ENCODE measurements at places on chromosomes 3 and 15. TPM values are rescaled to one million over a fixed set of nuclear protein-coding genes. Genes with fewer than 3 reads are reported as not detected.

- DNase-seq: no peak
These were observed 31.7 kb upstream of the TTC14 start for GRCh38 chr3:180570238-180570637.

DNA sequence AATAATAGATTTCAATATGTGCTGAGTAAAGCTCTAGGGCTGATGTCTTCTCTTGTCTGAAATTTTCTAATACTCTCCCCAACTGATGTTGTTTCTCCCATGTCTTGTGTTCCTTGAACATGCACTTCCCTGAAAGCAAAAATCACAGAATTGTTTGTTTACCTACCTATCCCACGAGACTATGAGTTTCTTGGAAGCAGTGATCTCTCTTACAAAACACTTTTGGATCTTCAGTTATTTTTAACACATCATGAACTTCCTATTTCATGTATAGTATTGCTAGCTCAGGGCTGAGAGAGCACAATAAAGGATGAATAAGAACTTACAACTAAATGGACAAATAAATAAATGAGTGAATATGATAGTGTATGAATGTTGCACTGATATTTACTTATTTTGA, 365.0 kb downstream of the ROBO2 start:
- no peak for DNase-seq

DNA sequence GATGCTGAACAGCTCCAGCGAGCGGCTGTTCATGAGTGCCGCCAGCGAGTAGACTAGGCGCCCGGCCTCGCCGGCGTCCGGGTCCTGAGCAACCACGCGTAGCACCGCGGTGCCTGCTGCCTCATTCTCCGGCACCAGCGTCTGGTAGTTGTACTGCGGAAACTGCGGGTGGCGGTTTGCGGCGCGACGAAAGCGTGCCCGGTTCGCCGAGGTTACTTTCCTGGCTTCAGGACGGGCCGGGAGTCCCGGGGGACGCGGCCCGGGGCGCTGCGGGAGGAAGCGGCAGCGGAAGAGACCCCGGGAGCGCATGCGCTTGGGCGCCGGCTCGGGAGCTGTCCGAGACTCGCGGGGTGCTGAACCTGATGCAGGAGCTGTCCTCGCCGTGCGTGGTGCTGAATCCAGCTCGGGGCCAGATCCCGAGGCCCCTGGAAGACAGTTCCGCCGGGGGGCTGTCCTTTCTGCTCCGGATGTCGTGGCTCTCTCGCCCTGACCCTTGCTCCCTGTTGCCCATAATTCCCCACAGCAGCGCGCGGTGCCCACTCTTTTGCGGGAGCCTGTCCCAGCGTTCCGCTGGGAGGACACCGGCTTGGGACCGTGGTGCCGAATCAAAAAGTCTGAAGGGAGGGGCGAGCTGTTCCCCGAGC, 1.1 kb downstream of the CELSR3 start:
- DNase-seq: peak; percentile 60

- DNase-seq: no peak
These were observed 12.7 kb downstream of the TAGLN3 start for GRCh38 chr3:112011376-112011940.

DNA sequence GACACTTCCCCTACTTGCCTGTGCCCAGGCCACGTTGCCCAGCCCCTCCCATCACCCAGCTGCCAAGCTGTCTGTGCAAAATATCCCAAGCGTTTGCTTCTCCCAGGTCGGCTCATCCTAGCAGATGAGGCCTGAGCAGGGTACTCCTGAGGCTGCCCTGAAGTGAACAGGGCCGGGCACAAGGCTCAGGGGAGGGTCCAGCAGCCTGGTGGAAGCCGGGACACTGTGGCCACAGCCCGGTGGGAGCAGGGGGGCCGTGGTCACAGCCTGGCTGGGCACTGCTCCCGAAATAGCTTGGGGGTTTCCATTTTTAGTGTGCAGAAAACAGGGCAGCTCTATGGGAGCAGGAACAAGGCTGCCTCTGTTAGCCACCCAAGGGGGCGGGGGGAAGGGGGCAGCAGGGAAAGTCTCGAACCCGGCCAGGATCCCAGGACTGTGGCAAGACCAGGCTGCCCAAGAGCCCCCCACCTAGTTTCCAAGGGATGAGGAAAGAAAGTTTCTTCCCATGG, 3.4 kb downstream of the PLXNB1 start:
- DNase-seq: no peak

- no peak for DNase-seq
These were observed 111.4 kb downstream of the IQCH start for GRCh38 chr15:67365994-67366393.

GRCh38 chr3:109831403-109831802, 494.1 kb upstream of the DPPA4 start:
- no peak for DNase-seq

- no peak for DNase-seq
These were observed 55.2 kb downstream of the PXYLP1 start for GRCh38 chr3:141286856-141287255.

GRCh38 chr15:66482539-66482938, 15.0 kb downstream of the SNAPC5 start:
- DNase-seq: peak; percentile 71

DNA sequence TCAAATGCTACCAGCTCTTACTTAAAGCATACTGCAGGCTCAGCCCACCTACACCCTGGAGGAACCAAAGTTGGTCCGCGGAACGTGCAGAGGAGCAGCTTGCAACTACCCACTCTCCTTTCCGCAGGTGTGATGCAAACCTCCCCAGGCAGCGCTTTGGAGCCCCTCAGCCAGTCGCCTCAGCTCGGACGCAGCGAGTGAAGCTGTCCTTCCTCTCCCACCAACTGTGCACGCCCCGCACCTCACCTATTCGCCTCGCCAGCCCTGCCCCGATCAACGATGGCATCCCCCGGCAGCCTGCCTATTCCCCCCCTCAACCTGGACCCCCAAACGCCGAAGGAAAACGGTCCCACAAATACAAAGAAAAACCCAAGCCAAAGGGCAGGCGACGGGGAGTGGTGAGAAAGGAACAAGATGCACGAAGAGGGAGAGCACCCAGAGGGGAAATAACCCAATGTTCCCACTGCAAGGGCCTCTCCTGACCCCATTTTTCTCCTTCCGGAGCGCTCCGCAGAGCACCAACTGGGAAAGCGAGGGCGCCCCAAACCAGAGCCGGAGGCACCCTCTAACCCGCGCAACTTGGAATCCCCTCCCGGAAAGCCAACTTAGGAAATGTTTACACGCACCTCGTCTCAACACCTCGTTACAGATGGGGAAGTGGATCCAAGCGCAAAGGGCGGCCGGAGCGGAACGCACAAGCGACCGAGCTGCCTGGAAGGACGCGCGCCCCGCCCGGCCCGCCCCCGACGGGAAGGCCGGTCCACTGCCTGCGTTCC, 665 bp downstream of the GLB1 start:
- peak; percentile 65 for DNase-seq

GRCh38 chr3:118736107-118736506, 298.5 kb downstream of the IGSF11 start:
- no peak for DNase-seq

- no peak for DNase-seq
These were observed 122.6 kb upstream of the CCNL1 start for GRCh38 chr3:157282261-157283191.

DNA sequence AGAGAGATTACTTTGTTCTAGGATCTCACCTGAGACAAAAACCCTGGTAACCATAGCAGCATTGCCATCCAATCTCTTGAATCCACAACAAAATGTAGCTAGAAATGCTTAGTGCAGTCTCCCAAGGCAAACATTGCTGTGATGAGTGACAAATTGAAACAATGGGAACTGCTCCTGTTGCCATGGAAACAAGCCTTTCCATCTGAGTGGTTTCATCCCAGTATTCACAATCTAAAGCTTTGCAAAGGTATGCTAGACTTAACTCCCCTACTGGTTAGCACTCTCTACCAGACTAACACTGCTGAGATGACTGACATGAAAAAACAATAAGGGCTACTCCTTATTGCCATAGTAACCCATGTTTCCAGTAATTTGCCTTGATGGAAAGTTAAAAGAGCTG, 172.6 kb upstream of the CNTN3 start:
- no peak for DNase-seq

DNA sequence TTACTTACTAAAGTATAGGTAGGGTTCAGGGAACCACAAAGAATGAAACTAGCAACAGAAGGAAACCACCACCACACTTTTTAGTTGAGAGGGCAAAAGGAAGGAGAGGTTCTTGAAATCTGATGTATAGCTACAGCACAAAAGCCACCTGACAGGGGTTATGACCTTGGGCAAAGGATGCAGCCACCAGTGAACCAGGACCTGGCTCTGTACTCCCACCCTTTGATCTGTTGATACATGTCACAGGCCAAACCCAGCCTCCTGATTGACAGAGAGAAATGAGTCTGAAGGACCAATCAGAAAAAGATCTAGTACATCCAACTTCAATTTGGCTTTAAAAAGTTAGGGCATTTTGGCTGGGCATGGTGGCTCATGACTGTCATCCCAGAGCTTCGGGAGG, 20.0 kb upstream of the BLM start:
- DNase-seq: no peak

GRCh38 chr3:23879485-23879884, 37.3 kb downstream of the NKIRAS1 start:
- no peak for DNase-seq

DNA sequence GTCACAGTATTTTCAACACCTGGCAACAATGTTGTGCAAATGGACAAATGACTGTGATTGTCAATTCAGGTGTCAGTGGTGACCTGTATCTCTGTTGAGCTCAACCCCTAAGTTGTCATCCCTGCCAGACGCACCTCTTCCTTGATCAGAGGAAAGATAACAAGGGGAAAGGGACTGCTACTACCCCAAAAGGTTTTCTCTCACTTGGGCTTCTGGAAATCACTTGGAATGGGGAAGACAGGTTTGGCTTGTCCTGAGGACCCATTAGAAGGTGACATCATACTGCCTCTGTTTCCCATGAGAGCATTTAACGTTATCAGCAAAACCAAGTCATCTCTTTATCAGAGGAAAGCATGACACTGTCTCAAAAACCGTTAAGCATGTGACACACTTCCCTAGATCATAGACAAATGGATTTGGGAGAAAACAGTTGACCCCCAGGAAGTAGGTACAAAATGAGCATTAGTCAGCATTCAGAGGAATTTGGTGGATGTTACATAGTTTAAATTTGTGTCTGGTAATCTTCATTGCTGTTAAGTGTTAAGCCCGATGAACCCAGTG, 769.5 kb downstream of the GRM7 start:
- no peak for DNase-seq

CCR3 gene
- not detected for total RNA-seq

CLSTN2 gene
- 1.9 TPM for total RNA-seq

SFMBT1 gene
- total RNA-seq: 14.0 TPM

CA12 gene
- total RNA-seq: 0.28 TPM

ARPP21 gene
- total RNA-seq: 0.63 TPM

THAP10 gene
- total RNA-seq: 0.93 TPM

C3orf80 gene
- 0.10 TPM for total RNA-seq

All from left lobe of liver (tissue), 2 donors.